T-cell (primary cell): ENCODE measurements at places on chromosomes 16 and 17.

DNA sequence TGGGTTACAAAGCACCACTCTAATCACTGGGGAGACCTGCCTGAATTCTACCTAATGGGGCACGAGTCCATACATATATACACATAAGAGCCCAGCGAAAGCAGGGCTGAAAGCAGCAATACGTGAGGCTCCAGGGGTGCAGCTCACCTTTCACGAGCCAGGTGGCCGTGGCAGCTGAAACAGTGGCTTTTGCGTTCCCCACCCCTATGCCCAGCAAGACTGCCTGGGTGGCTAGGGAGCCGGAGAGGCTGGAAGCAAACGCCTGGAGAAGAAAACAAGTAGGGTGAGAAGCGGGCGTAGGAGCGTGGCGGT lies 618 bp downstream of the RUSF1 start:
- no peak for DNase-seq

- no peak for DNase-seq
Observed at GRCh38 chr16:15440852-15441251, 6.5 kb downstream of the BMERB1 start.

- no peak for DNase-seq
Observed at GRCh38 chr17:17818088-17818526, 18.7 kb downstream of the SREBF1 start.

GRCh38 chr16:27769561-27770255 lies 219.8 kb downstream of the KATNIP start:
- no peak for DNase-seq

DNA sequence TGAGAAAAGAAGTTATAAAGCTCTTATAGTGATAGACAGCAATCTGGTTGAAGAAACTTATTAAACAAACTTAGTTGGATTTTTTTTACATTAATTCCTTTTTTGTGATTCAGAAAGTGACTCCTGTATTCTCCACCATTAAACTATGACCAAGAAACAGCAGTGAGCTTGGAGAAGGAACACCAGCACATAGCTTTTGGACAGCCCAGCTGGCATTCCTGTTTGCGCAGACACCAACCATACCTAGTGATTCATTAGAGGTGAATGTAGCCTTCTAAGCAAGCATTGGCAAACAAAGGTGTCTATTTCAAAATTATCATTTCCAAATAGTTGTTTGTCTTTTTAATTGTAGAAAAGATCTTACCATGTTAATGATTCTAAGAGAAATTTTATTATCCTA lies 94.4 kb downstream of the STXBP4 start:
- DNase-seq = no peak

DNA sequence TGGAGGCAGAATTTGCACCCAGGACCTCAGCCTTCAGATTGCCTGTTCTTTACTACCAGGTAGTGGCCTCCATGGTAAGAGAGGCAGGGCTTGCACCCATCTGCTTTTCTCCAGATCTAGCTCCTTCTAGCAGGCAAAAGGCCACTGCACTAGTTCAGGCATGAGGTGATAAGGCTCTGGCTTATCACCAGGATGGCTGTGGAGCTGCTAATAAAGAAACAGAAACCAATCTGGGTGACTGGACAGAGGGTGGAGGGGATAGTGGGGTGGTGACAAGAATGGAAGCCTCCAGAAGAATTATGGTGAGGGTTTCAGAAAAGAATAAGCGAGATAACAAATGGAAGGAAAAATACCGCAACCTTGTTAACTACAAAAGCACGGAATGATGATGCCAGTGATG lies 15.5 kb upstream of the SUPT4H1 start:
- no peak for DNase-seq

DNA sequence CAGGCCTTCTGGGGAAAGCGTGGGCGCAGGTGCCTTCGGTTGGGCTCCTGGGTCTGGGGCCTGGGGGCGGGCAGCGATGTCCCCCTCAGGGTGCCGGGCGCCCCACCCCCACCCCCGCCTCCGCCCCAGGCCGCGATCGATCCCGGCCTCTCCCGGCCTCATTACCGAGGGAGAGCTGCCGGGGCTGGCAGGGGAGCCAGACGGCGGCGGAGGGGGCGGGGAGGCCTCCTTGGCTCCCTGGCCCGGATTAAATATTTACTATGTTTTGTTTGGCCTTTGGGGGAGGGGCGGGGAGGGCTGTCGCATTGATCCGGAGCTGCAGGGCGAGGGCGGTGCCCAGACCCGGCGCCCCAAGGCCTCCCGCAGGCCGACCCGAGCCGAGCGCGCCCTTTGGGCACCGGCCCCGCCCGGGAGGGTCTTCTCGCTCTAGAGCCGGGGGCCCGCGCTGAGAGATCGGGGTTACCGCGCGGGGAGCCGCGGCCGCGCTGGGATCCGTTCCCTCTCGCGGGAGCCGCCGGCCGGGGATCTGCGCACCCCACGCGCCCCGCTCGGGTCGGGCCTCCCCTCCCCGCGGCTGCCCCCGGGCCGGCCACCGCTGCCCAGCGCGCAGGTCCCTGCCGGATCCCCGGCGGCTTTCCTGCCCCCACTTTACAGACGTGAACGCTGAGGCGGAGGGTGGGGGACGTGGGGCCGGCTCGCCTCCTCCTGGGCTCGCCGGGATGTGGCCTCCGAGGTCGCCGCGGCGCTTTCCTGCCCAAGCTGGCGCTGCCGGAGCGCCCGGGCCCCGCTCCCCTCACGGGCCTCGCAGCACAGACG lies 27.0 kb downstream of the RTN4RL1 start:
- no peak for DNase-seq

DNA sequence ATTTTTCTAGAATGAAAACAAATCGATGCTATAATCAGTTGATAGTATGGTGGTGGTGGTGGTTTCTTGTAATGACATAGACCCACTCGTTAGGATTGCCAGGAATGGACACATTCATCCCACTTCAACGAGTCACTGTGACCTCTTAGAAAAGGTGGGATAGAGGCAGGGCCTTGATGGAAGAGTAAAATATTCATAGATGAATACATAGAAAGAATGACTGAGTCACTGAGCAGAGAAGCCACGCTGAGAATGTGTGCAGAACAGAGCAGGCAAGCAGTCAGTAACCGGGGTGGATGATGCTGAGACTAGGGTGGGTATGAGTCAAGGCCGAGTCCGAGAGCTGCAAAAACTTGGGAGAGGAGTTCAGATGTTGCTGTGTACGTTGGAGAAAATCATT lies 129.9 kb downstream of the PITPNC1 start:
- no peak for DNase-seq

- DNase-seq = no peak
Observed at GRCh38 chr17:27741361-27741861, 58.9 kb downstream of the NOS2 start.

GRCh38 chr17:56908001-56908542 lies 5.8 kb downstream of the TRIM25 start:
- no peak for DNase-seq

DNA sequence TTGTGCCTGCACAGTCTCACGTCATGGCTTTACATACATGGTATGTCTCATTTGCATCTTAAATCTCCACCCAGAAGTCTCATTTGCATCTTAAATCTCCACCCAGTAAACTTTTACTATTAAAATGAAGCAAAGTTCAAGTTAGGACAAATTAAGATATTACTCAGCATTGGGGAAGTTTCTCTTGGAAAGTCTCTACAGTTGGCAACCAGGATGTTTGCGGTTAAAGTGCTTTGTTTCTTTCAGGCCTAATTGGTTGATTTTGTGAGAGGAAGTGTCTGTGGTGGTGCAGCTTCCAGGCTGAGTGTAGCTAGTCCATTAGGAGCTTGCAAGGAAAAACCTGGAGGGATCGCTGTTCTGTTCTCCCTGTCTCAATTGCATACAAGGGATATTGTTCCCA lies 1373.3 kb upstream of the GOT2 start:
- no peak for DNase-seq

GRCh38 chr17:41096055-41096454 lies 1.9 kb downstream of the KRTAP4-8 start:
- DNase-seq = no peak

DNA sequence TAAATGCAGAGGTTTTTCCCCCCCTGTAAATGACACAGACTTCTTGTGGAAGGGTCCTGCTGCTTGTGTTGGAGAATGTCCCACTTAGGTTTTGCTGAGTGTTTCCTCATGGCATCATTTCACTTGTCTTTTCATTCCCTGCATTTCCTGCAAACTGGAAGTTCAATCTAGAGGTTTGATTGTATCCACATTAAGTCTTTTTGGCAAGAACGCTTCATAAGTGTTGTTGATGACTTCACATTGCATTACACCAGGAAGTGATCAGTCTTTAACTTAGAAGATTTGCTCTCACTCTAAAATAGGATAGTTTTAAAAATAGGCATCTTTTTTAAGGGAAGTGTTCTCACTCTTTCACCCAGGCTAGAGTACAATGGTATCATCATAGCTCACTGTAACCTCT lies 67.2 kb downstream of the RPTOR start:
- DNase-seq = no peak

GRCh38 chr17:39601758-39602532 lies 5.8 kb downstream of the NEUROD2 start:
- DNase-seq = no peak

DNA sequence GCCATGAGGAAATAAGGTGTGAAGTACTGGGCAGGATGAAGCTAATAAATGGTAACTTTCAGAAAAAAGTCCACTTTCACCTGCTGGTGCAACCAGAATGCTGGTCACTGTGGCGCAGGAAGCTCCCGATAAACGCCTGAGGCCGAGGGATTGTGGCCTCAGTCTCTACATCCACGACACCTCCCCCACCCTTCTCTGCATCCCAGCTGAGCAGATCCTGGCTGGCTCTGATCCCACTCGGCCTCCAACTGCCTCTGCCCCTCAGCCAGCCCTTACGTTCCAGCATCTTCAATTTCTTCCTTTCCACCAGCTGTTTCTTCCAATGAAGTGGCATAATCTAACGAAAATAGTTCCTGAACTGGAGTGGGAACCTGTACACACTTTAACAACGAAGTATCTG lies 49.5 kb downstream of the COX4I1 start:
- DNase-seq = no peak

GRCh38 chr16:1036726-1037393 lies 35.7 kb upstream of the SSTR5 start:
- DNase-seq = no peak

GRCh38 chr16:81469183-81469677 lies 24.6 kb downstream of the CMIP start:
- DNase-seq = no peak

- no peak for DNase-seq
Observed at GRCh38 chr17:16463358-16464302, 28.4 kb downstream of the LRRC75A start.

- DNase-seq = no peak
Observed at GRCh38 chr17:53227514-53227913, 595.2 kb upstream of the KIF2B start.

DNA sequence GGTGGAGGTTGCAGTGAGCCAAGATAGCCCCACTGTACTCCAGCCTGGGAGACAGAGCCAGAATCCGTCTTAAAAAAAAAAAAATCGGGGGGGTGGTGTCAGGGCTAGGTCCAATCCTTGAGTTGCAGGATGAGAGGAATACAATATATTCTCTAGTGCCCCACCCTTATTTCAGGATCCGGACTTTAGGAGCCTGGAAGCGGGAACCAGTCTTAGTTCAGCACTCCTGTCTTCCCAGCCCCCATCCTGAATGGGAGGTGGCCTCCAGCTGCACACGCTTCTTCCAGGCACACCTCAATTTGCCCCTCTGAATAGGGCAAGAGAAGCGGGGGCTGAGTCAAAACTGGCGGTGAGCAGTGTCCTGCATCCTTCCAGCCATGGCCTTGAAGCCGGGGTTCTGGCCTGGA lies 1.6 kb downstream of the FHOD1 start:
- no peak for DNase-seq

- no peak for DNase-seq
Observed at GRCh38 chr16:1349351-1349750, 2.3 kb downstream of the TSR3 start.

DNA sequence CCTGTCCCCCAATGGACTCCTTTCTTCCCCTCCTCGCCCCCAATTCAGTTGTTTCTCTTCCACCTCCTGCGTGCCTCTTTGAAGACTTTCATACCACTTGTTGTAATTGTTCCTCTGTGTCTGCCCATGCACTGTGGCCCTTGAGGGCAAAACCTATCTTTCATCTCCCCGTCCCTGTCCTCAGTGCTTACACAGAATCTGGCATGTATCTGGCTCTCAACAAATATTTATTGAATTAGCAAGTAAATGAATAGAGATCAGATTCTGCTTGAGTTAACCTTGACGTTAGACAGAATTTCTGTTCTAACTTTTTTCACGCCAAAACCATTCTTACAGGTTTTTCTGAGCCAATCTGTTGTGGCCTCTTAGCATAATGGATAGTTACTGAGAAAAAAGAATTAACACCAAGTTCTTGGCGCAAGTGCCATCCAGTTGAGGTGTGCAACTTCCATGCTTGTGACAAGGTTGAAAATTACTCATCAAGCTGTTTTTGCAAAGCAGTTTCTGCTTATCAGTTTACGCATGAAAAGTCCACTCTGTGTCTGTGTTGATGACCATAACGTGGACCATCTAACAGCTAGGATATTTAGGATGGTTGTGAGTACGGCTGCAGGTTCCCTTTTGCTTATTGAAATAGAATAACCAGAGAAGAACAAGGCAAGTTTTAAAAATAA lies 215.1 kb downstream of the PRKCA start:
- no peak for DNase-seq

- peak; percentile 66 for DNase-seq
Observed at GRCh38 chr17:45270828-45271418, 9.0 kb upstream of the SPATA32 start.

DNA sequence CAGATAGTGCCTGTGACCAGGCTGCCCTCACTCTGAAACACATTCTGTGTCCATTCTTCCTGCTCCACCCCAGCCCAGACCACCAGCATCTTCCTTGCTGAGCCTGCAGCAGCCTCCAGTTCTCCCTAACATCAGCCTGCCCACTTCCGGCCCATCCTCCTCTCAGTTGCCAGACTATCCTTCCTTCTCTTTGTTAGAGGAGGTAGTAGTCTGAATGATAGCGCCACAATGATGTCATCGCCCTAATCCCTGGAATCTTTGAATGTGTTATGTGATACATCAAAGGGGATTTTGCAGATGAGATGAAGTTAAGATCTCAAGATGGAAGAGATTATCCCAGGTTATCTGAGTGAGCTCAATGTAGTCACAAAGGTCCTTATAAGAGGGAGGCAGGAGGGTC lies 3.2 kb upstream of the ZDHHC1 start:
- DNase-seq = no peak

DNA sequence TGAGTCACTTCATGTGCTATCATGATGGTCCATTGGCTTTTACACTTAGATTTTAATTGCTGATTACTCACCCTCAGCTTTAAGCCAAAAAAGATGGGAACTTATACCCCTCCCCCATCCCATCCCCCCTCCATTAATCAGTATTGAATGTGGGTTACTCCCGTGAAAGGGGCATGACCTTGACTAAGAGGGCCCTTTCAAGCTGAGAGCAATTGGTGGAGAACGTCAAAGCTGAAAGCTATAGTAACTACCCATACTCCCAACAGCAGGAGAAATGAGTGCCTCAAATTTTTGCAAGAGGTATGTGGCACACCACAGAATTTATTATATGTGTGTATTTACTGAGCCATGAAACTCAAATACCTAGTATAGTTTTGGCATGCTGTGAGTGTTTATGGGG lies 99.7 kb upstream of the CDH8 start:
- DNase-seq = no peak
